ENCODE measurements at places on chromosomes 7 and 10.

DNA sequence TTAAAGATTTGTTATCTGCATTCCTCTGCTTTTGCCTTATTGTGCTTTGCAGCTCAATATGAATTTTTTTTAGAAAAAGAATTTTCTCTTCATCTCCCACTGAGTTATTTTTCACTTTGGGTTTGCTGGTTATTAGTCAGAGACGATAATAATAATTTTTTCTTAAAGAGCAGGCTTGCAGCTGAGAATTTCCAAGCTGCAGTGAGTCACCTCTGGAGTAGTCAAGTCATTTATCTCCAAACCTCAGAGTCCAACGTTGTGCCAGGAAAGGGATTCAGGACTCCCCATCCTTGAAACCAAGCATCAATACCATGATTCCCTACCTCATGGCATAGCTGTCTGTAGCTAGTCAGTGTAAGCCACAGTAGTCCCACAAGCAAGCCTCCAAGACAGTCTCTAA, 15.2 kb upstream of the EGR2 start:
- DNase-seq, result no peak

DNA sequence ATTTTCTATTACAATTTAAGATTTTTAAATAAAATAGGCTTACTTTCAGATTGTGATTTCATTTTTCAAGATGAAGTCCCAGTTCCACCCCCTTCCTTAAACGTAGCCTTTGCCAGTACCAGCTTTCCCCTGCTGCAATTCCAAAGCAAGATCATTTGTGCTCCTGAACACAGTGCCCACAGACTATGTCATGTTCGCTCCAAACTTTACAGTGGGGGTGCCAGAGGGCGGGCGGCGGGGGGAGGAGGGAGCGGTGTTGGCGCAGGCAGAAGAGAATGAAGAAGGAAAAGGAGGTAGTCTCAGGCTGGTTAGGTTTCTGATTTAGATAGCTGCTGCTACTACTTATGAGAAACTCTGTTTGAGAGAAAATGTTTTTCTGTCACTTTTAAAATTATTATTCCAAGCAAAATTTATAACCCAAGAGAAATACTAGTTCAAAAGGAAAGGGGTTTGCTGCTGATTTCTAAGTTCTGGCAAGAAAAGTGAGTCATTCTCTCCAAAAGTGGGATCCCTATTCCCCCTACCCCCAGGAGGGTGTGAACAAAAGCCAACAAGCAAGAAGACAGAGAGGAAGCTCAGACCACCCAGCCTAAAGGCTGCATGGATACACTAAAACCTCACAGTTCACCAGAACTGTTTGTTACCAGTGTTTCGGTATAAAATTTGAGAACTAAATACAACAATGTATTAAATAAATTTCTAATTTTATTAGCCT, 109.6 kb downstream of the SRPK2 start:
- DNase-seq, result no peak

DNA sequence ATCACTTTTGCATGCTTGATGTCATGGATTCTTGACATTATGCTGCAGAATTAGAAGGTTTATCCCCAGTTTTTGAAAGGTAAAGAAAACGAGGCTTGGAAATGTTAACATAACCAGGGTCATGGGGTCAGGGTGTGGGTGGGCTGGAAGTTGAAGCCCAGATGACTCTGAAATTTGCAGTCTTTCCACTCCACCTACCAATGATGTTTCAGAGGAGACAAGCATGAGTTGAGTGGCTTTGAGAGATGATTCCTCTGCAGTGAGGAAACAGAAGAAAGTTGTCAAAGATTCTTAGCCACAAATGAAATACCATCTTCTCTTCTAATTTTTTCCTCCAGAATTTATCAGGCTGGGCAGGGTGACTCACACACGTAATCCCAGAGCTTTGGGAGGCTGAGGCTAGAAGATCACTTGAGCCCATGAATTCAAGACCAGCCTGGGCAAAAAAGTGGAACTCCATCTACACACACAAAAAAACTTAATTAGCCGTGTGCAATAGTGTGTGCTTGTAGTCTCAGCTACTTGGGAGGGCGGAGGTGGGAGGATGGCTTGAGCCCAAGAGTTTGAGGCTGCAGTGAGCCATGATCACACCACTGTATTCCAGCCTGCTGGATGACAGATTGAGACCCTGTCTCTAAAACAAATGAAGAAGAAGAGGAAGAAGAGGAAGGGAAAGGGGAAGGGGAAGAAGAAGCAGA, 239.1 kb upstream of the AUTS2 start:
- DNase-seq, result no peak

DNA sequence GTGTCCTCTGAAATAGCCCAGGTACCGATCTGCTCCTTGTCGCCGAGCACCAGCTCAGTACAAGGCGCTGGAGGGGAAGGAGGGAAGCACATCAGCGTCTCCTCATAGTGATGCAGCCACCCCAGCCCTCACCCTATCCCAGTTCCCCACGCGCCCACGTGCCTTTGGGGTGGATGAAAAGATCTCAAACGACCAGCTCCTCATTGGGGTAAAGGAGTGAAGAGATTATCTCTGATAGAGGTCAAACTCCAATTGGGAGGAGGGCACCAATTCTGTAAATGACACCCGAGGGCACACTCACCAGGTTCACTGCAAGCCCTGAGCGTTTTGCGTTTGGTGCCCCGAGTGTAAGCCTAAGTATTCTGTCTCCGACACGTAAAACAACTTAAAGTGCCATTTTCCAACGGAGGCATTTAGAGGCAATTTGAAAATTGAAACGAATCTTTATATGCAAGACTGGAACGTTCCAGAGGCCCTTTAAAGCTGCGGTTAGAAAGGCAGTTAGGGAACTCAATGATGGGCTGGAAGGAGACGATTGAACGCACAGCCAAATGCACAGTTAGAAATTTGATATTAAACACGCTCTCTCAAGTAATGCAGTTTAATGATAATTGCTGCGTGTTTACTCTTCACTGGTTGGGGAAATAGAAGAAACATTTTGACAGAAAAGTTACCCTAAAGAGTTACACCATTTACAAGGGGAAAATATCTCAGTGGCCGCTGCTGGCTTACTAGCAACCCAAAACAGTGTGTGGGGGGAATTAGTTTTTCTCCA, 8.9 kb upstream of the EMX2 start:
- DNase-seq, result no peak

GRCh38 chr7:37769291-37769690, 79.1 kb upstream of the NME8 start:
- DNase-seq, result no peak

GRCh38 chr10:61888744-61889143, 12.8 kb upstream of the ARID5B start:
- DNase-seq, result no peak

DNA sequence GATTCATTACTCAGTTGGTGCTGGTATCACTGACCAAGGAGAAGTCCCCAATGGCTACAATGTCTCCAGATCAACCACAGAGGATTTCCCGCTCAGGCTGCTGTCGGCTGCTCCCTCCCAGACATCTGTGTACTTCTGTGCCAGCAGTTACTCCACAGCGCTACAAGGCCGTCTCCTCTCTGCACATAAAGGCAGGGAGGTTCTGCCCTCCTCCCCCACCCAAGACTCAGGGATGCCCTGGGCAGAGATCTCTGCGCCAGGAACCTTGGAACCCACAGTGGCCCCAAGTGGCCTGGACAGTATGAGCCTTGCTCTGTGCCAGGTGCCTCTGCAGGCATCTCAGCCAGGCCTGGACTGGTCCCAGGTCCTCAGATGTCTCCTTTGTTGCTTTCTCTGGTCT, 193.4 kb upstream of the PRSS58 start:
- DNase-seq, result no peak

GRCh38 chr10:11245095-11245479, 227.4 kb downstream of the CELF2 start:
- DNase-seq, result no peak

DNA sequence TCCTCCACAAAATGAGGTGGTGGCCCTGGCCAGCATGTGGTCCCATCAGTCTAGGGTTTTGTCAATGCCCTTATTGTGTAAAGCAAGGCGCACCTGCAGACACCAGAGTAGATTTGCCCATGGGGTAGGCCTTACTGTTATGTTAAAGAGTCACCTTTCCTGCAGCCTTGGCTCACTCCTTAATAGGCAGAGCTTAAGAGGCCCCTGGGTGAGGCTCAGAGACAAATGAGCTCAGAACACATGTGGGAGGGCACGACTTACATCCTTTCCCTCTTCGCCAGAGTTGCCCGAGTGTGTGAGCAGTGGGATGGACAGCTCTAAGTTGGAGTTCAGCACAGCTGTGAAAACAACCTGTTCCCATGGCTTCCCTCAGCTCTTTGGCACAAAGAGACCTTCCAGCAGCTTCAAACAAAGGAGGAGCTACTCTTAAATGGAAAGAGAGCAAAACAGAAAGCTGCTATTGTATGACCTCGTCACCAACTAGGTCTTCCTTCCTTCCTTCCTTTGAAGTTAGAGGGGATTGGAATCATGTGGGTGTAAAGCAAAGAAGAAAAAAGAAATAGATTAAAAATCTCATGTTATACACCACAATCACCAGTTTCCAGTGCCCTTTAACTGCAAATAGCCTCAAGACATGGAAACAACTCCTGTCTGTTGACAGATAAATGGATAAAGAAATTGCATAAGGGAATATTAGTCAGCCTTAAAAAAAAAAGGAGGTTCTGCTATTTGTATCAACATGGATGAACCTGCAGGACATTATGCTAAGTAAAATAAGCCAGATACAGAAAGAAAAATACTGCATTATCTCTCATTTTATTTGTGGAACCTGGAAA, 11.9 kb upstream of the XPNPEP1 start:
- DNase-seq, result no peak

GRCh38 chr7:149624006-149624405, 126.4 kb upstream of the ZNF746 start:
- peak; percentile 20 for DNase-seq

GRCh38 chr7:105643851-105644250, 62.6 kb upstream of the EFCAB10 start:
- DNase-seq, result no peak

DNA sequence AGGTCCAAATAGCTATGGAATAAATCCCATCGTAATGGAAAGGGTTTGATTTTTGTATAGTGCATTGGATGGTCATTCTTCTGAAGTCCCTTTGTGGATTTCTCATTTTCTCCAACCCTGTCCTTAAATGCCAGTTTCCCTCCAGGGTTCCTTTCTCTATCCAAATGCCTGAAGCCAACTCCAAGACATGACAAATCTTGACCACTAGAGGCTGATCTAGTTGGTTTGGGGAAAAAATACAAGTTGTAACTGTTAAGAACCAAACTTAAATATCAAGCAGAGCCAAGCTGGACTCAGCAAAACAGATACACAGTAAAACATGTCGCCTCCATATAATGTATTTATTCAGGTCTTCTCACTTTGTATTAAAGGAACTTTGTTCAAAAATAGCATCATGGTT, 28.7 kb downstream of the FRMD4A start:
- DNase-seq, result no peak

DNA sequence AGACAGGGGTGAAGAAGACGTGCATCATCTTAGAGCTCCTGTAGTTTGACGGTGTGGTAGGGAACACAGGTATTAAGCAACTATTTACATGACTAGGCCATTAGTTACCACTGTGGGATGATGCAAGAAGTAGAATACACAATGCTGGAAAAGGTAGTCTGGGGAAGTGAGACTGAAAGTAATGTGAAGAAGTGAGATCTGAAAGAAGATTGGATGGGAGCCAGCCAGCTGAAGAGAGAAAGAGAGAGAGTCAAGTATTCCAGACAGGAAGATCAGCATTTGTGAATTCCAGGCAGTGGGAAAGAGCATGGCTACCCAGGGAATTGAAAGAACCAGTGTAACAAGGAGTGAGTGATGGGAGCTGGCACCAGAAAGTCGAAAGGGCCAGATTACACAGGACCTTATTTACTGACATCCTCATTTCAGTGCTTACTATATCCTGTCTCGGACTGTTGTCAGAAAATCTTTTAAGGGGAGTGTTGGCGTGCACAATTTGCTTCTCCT, 4.0 kb upstream of the CFAP58 start:
- DNase-seq, result no peak

DNA sequence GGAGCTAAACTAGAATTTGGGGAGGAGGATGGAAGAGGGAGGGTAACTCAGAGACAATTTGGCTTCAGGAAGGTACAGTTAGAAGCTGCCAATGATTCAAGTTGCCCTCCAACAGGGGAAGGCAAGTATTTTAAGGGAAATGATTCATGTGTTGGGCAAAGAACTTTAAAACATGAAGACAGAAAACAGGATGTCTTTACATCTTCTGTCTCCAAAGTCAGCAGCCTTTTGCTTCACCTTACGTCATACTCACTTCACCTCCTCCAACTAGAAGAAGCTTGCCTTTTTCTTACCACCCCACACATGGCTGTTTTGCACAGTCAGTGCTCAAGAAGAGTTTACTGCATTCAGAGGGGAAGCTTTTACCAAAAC, 36.1 kb downstream of the PPP1R3C start:
- DNase-seq, result no peak

GRCh38 chr7:122143376-122143750, 686 bp downstream of the AASS start:
- no peak for DNase-seq

DNA sequence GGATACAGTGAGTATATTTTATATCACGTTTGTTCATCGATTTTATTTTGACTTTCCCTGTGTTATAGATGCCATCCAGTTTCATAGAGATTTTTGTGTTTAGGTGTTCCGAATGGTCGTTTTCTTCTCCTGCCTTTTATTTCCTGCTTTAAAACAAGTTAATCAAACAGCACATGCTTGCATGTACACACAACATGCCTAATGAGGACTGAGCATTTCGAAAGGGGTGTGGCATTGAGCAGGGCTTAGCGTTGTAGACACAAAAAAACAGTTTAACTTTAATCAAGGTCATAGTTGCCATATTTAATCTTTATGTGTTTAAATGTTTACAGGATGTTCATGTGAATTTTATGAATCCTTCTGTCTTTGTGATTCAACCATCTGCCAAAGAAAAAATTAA, 430.5 kb upstream of the GALNT17 start:
- DNase-seq, result no peak

DNA sequence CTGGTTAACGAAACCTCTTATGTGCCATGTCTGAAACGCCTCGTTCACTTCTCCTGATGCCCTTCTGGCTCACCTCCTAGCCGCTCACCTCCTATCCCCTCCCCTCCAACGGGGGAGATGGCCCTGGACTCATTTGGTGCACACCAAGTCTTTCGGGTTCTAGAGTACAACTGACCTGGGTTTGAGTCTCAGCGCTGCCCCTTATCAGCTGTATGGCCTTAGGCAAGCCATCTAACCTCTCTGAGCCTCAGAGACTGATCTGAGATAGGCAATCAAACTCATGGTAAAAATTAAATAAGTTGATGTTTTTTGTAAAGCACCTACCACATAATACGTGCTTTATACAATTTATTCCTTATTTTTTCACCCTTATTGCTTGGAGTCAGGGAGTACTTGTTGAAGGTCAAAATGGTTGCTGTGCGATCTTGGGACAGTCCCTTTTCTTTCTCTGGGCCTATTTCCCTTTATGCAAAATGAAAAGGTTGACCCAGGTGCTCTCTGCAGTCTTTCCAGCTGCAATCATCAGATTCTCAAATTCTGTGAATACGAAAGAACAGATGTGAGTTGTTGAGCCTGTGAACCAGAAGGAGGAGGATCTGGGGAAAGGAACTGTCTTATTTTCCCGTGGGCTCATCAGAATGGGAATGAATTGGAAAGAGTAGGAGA, 31.2 kb upstream of the PLEKHA1 start:
- no peak for DNase-seq

- DNase-seq, result no peak
These were observed 127.0 kb downstream of the CDH23 start for GRCh38 chr10:71523756-71524155.

Measured in stimulated activated CD8-positive, alpha-beta memory T cell treated with anti-CD3 and anti-CD28 coated beads, Interleukin-7, amount 100 ng/mL, for 4 hours (primary cell).